ENCODE measurements at places on chromosomes 6 and 20.

GRCh38 chr6:147604373-147604772, 95.9 kb downstream of the SAMD5 start:
- H3K4me1 ChIP-seq, result no peaks in the 10 kb centered on the region
- no peaks in the 10 kb centered on the region for H3K27me3 ChIP-seq
- DNase-seq, result no peak
- no peak overlapping the region for H3K27ac ChIP-seq

DNA sequence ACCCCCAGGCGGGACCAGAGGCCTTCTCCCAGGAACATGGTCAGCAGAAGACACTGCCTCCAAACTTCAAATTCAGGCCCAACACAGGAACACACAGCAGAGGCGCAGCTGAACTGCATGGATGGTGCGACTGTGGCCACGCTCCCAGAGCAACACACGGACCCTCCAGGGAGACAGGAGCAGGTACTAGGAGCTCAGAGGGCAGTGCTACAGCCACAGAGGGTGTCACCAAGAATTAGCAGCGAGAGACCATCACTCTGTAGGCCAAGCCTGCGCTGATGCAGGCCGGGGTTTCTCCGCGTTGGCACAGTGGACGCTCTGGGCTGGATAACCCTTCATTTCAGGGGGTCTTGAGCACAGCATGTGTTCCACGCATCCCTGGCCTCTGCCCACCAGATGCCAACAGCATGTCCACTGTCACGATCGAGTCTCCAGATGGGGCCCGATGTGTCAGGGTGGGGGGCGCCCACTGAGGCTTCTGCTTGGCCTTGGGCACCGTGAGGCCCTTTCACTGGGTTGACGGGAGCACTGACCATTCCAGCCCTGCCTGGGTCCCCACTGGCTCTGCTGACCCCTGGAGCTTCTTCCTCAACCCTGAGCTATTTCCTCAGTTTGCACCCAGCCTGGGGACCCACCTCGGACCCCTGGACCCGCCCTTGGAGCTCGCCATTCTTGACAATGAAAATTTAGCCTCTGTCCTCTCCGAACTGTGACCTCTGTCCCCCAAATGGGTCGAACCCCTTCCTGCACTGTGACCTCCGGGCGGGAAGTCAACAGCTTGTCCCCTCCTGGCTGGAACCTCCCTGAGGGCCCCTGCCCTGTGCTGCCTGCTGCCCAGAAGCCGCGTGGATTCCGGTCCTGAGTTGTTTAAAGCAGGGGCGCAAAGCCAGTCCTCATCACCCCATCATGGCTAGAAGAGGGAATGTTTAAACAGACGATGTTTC, 239.4 kb downstream of the DLL1 start:
- H3K27ac ChIP-seq, result no peak overlapping the region
- no peaks in the 10 kb centered on the region for H3K36me3 ChIP-seq
- no peak for DNase-seq

GRCh38 chr6:67496191-67496590, 1138.9 kb upstream of the ADGRB3 start:
- no peak overlapping the region for H3K4me3 ChIP-seq
- no peaks in the 10 kb centered on the region for H3K4me1 ChIP-seq
- H3K36me3 ChIP-seq, result no peaks in the 10 kb centered on the region
- H3K27ac ChIP-seq, result no peak overlapping the region

DNA sequence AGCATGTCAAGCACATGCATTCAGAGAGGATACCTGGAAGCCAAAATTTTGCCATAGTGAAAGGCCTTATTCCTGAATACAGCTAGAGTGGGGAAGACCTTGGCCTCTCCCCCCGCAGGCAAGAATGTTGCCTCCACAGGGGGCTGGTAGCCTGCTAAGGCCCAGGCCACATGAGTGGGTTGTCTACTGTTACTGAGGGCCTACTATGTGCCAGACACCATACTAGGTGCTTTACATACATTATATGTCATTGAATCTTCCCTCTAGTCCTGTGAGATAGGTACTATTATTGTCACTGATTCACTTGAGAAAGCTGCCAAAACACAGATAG, 642 bp upstream of the PI16 start:
- peaks cover 5% of the 10 kb centered on the region for H3K4me1 ChIP-seq
- H3K4me3 ChIP-seq, result no peak overlapping the region
- no peak for DNase-seq

GRCh38 chr6:112967974-112968373, 620.8 kb downstream of the RFPL4B start:
- H3K4me1 ChIP-seq, result no peaks in the 10 kb centered on the region
- H3K27ac ChIP-seq, result no peak overlapping the region
- DNase-seq, result no peak
- no peaks in the 10 kb centered on the region for H3K36me3 ChIP-seq

DNA sequence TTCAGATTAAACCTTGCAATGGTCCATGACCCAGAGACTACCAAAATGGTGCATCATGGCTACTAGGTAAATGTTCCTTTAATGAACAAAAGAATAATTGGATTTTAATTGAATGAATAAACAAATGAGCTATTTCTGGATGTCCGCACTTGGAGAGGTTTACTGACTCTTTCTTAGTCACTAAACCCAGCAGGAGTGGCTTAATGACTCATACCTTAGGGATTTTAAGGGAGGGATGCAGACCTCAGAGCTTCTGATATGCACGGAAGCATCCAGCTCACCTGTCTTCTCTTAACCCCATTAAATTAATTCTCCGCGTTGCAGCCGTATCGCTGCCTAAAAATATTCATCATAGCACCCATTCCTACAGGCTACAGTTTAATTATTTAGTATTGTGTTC, 970.0 kb upstream of the SLC35B3 start:
- H3K27me3 ChIP-seq, result no peaks in the 10 kb centered on the region
- no peaks in the 10 kb centered on the region for H3K36me3 ChIP-seq
- DNase-seq, result peak; percentile 77
- H3K4me1 ChIP-seq, result no peaks in the 10 kb centered on the region
- no peak overlapping the region for H3K4me3 ChIP-seq

- no peak overlapping the region for H3K27ac ChIP-seq
- no peak for DNase-seq
- no peaks in the 10 kb centered on the region for H3K4me1 ChIP-seq
- H3K27me3 ChIP-seq, result no peaks in the 10 kb centered on the region
- no peak overlapping the region for H3K4me3 ChIP-seq
- H3K36me3 ChIP-seq, result no peaks in the 10 kb centered on the region
These were observed 7.9 kb upstream of the SLC2A10 start for GRCh38 chr20:46701556-46701955.

GRCh38 chr6:31068669-31069340, 43.6 kb downstream of the C6orf15 start:
- peaks cover 13% of the 10 kb centered on the region for H3K27me3 ChIP-seq
- DNase-seq, result peak; percentile 86
- H3K4me3 ChIP-seq, result no peak overlapping the region
- H3K27ac ChIP-seq, result no peak overlapping the region
- H3K4me1 ChIP-seq, result peaks cover 10% of the 10 kb centered on the region
- H3K36me3 ChIP-seq, result no peaks in the 10 kb centered on the region

- no peak overlapping the region for H3K27ac ChIP-seq
- no peak for DNase-seq
- H3K4me1 ChIP-seq, result no peaks in the 10 kb centered on the region
- peaks cover 12% of the 10 kb centered on the region for H3K36me3 ChIP-seq
- H3K27me3 ChIP-seq, result no peaks in the 10 kb centered on the region
- no peak overlapping the region for H3K4me3 ChIP-seq
These were observed 69.8 kb downstream of the DST start for GRCh38 chr6:56572788-56573471.

GRCh38 chr20:37200926-37201826, 21.8 kb upstream of the MROH8 start:
- no peaks in the 10 kb centered on the region for H3K27me3 ChIP-seq
- H3K4me3 ChIP-seq, result peak overlapping the region; percentile 63
- H3K27ac ChIP-seq, result peak overlapping the region; percentile 34
- H3K36me3 ChIP-seq, result peaks cover 76% of the 10 kb centered on the region
- no peak for DNase-seq

Data from mesenchymal stem cell (in vitro differentiated cells and primary cell).